A549 treated with AZD2906 at 1 μM for 4 hours (cell line): ENCODE measurements at places on chromosomes 6 and 20. TPM values are rescaled to one million over a fixed set of nuclear protein-coding genes. Genes with fewer than 3 reads are reported as not detected.

PPP1R16B gene
- total RNA-seq: 0.08 to 0.17 TPM (median 0.15 TPM) in 5 replicates

TSHZ2 gene
- not detected in 5 replicates for total RNA-seq

OOEP gene
- total RNA-seq: not detected in 5 replicates

GNMT gene
- total RNA-seq: 0.06 to 0.16 TPM (median 0.10 TPM) in 4 of 5 replicates, not detected in the other

POM121L2 gene
- not detected in 5 replicates for total RNA-seq

PRDM1 gene
- total RNA-seq: 5.0 to 6.7 TPM (median 5.5 TPM) in 5 replicates

MCHR2 gene
- total RNA-seq: not detected in 5 replicates

FERMT1 gene
- total RNA-seq: 13.1 to 16.5 TPM (median 13.7 TPM) in 5 replicates

SLC44A4 gene
- 0.05 TPM in 3 of 5 replicates, not detected in the others for total RNA-seq
